ENCODE measurements at places on chromosomes 12 and 14.

DNA sequence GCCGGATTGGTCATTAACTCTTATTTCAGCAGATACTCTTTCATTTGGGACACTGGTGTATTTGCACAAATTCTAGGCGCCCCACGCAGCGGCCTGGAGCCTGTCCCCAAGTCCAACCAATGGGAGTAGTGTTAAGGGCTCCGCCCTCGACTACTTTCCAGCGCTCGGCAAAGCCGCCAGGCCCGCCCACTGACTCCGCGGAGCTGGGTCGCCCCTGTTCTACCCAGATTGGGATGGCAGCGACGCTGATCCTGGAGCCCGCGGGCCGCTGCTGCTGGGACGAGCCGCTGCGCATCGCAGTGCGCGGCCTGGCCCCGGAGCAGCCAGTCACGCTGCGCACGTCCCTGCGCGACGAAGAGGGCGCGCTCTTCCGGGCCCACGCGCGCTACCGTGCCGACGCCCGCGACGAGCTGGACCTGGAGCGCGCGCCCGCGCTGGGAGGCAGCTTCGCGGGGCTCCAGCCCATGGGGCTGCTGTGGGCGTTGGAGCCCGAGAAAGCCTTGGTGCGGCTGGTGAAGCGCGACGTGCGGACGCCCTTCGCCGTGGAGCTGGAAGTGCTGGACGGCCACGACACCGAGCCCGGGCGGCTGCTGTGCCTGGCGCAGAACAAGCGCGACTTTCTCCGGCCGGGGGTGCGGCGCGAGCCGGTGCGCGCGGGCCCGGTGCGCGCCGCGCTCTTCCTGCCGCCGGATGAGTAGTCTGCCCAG, at the start of gene ACOT6:
ACOT6 (plus strand) TSS at position 179 of the 707 bp plus-strand sequence; CDS start at position 234, 55 bp downstream.
- DNase-seq, result peak; percentile 52

DNA sequence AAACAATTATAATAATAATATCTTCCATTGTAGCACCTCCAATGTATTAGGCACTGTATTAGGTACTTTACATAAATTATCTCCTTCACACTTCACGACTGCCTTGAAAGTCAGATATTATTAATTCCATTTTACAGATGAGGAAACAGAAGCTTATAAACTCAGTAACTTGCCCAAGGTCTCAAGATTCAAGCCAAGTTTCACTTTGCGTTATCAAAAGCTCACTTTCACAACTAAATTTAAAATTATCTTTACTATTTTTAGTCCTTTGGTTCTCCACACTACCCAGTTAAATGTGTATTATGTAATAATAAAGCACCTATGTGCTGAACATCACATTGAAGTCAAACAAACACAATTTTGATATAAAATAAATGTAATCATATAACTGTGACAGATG, 55.8 kb downstream of the NUMB start:
- no peak for DNase-seq

DNA sequence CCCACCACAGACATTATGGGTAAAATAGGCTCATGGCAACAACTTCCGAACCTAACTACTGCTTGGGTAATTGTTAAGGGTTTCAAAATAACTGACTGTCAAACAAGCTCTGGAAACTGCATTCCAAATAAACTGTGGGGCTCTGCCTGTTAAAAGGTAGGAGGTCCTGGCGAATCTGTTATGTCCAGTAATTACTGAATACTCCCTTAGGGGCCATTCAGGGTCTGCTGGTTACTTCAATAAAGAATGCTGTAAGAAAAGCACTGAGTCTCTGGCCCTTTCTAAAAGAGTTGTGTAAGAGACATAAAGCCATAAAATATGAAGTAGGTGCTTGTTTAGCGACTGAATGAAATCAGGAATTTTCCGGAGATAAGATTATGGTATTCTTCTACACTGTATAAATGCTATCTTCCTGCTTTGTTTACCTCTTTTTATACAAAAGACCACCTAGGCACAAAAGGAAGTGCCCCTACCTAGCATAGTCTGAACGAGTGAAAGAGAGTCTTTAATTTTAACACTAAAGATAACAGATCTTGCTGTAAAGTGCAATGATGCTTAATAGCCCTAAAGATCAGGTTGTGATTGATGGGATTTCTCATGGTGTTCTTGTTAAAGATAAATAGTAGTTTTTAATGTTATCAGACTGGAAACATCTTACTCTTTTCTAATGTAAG, 127.8 kb downstream of the FBXL14 start:
- DNase-seq, result no peak

GRCh38 chr12:106861984-106862916, 87.8 kb downstream of the RIC8B start:
- DNase-seq, result no peak

DNA sequence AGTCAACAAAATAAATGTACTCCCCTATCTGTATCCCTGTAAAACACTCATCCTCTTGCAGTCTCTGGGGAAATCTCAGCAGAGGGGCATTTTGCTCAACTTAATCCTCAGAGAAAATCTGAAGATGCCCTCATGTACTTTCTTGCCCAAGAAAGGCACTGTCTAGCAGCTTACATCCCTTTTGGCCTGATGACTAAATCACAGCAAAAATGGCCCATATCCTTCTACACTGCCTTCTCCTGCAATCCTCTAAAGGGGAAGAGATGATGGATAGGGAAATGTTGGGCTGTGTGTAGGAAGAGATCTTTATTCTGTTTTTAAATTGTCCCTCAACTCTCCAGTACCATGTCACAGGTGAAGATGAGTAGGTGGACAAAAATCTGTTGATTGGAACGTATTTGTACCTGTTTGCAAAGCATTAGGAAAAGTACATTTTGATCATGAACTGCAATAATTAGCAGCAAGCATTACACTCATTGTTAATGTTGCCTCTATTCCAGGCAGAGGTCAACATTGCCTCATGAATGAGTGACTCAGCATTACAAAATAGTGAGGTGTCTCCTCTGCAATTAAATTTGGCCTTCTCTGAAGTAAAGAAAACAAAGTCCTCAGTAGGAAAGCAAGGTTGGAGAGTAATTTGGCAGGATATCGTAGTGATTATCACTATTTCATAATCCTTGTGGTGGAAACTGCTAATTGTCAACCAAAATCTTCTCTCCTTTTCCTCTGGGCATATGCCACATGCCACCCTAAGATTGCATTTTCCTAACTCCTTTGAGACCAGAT, 172.4 kb upstream of the CAND1 start:
- no peak for DNase-seq

GRCh38 chr14:61545726-61546455, 149.4 kb upstream of the HIF1A start:
- DNase-seq, result no peak

All from CD4-positive, alpha-beta T cell treated with Interferon alpha-2 for 1 hour (primary cell).